RKO (cell line): ENCODE measurements at places on chromosomes 3 and 15.
A peak's percentile ranks its signal among the peaks of the same experiment; 100 is the strongest.

GRCh38 chr15:69000725-69001503 lies 13.6 kb upstream of the NOX5 start:
- no peak for DNase-seq

GRCh38 chr3:129305592-129306091 lies 27.0 kb downstream of the HMCES start:
- DNase-seq, result no peak

- no peak for DNase-seq
Observed at GRCh38 chr15:73474785-73475184, 31.8 kb downstream of the REC114 start.

DNA sequence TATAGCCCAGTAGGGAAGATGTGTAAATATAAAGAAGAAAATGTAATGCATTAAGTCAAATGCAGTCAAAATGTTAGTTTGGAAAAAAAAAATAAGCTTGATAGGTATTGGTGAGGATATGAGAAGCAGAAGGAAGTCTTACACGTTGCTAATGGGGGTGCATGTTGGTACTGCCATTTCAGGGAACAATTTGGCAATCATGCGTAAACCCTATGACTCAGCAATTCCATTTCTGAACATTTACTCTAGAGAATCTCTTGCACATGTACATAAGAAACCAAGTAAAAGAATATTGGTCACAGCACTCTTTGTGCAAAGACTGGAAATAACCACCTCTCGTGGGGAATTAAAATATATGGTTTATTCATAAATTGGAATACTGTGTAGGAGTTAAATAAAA lies 35.5 kb upstream of the TIMP4 start:
- DNase-seq, result peak; percentile 65

DNA sequence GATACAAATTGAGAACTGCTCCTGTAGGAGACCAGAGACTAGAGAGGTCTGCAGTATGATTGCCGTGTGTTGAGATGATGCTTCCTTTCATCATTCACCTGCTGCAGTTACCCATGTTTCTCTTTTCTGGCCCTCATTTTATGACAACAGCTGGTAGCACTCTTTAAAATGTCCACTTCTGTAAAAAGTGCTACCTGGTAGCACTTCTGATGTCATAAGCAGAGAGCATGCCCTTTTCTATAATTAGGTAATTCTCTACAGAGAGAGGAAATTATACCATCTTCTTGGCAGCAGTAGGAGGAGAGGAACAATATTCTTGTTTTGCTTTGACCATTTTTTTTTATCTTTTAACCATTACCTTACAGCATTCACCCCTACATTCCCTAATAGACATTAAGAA lies 123.8 kb downstream of the PPM1L start:
- no peak for DNase-seq

- DNase-seq, result no peak
Observed at GRCh38 chr15:46059921-46060594, 425.2 kb downstream of the SQOR start.

- peak; percentile 83 for DNase-seq
Observed at GRCh38 chr3:159804726-159805410, 183.8 kb upstream of the IL12A start.

DNA sequence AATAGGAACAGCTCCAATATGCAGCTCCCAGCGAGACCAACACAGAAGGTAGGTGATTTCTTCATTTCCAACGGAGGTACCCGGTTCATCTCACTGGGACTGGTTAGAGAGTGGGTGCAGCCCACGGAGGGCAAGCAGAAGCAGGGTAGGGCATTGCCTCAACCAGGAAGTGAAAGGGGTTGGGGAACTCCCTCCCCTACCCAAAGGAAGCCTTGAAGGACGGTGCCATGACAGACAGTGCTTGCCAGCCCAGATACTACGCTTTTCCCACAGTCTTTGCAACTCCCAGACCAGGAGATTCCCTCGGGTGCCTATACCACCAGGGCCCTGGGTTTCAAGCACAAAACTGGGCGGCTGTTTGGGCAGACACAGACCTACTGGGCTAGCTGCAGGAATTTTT lies 576.9 kb upstream of the NECTIN3 start:
- DNase-seq, result no peak

GRCh38 chr15:33131552-33132232 lies 62.8 kb downstream of the FMN1 start:
- DNase-seq, result no peak

DNA sequence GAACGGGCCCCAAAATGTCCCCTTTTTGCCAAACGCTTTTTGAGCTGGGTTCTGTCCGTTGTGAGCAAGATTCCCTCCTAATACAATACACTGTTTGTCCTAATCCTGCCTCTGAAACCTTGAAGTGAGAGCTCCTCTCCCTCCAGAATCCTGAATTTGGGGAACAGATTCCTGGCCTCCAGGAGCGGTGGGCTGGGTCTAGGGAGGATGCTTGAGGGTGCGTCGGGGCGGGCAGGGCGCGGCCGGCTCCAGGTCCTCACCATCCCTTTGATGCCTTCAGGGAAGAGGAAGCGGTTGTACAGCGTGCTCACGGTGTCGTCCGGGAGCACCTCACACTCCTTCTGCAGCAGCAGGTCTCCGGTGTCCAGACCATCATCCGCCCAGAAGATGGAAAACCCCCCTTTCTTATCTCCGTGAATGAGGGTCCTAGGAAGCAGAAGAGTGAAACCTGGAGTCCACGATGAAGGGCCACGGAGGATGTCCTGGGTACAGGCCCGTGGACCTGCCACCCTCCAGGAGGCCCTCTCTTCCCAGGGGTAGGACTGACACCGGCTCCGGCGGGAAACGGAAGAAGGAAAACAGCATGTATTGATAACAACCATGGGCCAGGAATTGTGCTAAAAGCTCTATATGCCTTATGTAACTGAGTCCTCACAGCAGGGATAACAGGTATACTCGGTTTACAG lies 23.2 kb downstream of the ALDH1L1 start:
- DNase-seq, result no peak
